Fibroblast of villous mesenchyme (primary cell): ENCODE measurements at places on chromosomes 4 and X. TPM values are rescaled to one million over a fixed set of nuclear protein-coding genes. Genes with fewer than 3 reads are reported as not detected.
A peak's percentile ranks its signal among the peaks of the same experiment; 100 is the strongest.

DNA sequence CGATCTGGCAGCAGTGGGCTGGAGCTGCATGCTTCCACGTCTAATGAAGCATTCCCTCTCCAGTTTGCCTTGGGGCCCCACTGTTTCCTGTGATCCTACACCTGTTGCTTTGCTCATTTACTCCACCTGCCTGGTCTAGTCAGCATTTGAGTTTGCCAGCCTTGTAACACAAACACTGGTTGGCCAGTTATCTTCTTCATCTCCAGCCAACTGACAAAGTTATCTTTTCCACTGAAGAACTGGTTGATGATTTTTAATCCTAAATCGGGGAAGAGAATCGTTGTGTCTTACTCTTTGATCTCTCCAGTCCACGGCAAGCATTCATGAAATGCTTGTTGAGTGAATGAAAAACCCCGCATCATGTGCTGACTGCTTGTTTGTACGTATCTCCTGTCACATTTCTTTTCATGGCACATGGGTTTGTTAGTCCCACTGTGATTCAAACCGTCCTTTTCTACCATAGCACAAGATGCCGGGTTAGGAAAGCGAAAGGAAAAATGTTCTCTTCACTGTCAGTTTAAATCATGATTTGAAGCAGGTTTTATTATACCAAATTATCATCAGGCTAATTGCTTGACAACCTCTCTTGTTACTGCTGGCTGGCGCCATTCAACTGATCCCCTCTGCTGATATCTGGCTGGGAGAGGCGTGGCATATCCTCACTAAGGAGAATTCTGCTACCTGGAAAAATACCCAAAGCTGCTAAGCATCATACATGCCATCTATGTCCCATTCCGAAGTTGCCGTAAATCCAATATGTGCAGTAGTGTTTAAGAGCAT, 144.8 kb downstream of the SHROOM3 start:
- DNase-seq = no peak

DNA sequence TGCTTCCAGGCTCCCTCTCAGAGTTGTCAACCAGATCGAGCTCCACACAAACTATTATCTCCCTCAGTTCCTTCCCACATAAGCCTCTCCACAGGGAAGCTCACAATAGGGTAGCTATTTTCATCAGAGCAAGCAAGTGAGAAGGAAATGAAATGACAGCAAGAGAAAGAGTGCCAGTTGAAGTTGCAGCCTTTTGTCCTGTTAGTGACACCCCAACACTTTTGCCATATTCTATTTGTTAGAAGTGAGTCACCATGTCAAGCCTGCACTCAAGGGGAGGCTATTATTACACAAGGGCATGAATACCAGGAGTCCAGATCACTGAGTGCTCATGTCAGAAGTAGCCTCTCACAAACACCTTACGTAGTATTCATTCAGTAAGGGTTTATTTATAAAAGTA, 266.3 kb upstream of the NOCT start:
- DNase-seq = peak; percentile 35

DNA sequence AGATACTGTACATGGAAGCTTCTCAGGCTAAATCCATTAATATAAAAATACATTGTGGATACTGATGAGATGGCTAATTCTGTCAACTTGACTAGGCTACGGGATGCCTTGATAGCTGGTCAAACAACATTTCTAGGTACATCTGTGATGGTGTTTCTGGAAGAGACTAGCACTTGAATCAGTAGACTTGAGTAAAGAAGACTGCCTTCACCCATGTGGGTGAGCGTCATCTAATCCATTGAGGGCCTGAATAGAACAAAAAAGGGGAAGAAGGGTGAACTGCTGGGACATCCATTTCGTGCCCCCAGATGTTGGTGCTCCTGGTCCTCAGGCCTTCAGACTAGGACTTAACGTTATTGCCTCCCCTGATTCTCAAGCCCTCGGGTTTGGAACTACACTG, 3.7 kb upstream of the SRP72 start:
- no peak for DNase-seq

The SOWAHD gene
- 0.43 TPM in 1 of 2 replicates, not detected in the other for total RNA-seq

The DCAF8L2 gene
- not detected in 2 replicates for total RNA-seq

The GC gene
- not detected in 2 replicates for total RNA-seq

The SMIM43 gene
- total RNA-seq = 0.43 and 0.64 TPM in 2 replicates

The FRAS1 gene
- 0.97 and 1.3 TPM in 2 replicates for total RNA-seq
